ENCODE measurements at places on chromosomes 3 and 15.

DNA sequence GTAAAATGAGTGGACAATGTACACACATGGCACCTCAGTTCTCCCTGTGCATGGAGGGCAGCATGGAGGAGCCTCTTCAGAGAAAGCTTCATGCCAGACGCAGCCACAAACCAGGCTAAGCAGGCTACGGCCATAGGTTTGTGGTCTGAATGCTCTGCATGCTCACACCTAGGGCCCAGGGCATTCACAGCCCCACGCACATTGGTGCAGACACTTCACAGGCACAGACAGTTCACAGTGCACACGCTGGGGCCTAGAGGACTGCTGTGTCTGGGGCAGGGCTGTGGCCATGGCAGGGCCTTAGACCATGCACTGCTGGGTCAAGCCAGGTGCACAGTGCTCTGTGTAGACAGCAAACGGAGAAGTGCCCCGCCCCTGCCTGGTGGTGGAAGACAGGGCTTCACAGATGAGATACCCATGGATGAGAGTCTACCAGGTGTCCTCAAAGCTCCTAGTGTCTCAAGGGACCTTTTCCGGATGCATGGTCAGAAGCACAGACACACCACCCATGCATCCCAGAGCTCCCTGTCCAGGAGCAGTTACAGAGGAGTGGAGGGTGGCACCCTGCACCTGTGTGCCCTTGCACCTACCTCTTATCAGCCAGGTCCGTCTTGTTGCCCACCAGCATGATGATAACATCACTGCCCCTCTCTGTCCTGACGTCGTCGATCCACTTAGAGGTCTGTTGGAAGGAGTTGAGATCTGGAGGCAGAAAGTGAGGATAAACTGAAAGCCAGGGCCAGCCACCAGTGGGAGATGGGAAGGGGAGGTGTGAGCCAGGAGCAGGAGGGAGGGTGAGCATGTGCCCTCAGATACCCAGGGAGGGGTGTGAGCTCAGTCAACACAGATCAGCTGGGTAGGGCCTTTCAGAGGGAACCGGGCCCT, 33.5 kb downstream of the SRPRB start:
- no peak for DNase-seq

DNA sequence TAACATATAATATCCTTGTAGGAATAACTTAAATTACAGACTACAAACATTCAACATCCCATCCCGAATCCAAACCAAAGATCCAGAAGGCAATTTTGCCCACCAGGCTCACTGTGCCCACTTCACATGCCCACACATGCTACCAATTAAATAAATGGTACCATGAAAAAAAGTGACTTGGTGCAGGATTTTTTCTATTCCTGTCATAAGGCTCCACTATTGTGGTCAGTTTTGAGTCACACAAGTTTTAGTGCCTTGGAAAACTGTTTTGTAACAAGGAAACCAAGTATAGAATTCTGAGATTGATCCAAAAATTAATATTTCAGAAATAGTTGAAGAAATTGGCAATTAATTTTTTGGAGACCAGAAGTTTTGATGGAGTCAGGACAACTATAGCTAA, 470.1 kb upstream of the THBS1 start:
- no peak for DNase-seq

DNA sequence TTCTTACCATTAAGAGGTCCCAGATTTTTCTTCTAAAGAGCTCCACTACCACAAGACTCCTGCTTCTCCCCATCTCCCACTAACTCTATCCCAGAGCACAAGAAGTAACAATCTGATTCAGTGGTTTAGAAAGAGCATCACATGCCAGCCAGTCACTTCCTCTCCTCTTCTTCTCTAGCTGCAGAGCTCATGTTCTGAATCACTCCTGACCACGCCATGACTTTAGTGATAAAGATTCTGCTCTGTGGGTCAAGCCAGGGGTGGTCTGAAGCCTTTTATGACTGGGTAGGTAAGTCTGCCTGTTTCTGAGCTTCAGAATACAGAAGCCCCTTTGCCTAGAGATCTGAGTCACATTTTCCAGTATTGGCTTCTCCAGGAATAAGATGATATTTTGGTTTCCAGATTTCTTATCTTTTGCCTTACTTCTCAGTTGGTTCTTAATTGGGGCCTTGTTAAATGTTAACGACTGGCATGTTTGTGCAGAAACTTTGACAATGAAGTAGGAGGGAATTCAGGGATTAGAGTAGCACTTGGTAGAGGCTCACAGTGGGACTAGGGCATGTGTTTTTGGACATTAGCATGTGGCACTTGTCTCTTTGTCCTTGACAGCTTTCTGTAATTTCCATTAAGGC, 27.6 kb upstream of the ADAMTSL3 start:
- DNase-seq, result no peak

DNA sequence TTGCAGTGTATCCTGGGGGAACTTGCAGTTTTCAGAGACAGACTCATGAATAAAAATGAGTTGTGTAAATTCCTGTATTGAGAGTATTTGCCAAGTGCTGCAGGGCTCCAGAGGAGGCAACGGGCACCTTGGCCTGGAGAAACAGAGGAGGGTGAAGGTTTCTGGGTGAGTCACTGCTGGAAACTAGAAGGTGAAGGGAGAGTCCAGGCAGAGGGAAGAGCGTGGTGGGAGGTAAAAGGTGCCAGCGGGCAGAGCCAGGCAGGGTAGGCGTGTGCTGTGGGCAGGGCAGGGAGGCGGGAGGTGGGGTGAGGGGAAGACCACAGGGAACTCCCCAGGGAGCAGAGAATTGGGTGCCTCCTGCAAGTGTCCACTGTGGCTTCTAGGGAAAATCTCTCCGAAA, 120.8 kb downstream of the SLCO3A1 start:
- no peak for DNase-seq

DNA sequence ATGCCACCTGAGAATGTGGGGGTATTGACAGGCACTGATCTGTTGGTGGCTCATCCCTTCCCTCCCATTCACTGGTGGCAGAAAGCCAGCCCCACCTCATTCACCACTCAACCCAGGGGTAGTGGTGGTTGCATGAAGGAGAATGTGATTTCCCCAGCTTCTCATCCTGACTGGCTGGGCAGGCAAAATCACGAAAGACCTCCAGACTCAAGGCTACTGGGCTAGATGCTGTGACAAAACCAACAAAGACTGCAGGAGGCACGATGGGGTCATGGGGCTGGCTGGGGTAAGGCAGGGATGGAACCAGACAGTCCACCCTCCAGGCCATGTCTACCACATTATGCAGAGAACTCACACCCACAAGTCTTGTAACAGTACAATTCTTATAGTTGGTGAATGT, 33.9 kb downstream of the FSTL1 start:
- DNase-seq, result peak; percentile 5

DNA sequence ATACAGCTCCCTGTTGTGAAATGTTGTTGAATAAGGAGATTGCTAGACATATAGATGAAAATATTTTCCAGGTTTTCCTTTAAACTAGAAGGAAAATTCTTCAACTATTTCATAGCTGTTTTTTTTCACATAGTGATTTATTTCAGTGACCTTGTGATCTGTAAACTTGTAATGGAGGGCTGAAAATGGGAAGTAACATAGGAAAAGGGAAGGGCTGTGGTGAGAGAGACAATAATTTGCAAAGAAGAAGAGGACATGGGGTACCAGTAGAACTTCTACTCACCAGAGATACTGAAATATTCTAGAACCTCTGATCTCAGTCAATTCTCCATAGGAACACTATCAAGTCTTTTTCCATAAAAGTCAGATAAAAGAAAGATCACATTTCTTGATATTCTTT, 60.4 kb downstream of the PLS1 start:
- no peak for DNase-seq

DNA sequence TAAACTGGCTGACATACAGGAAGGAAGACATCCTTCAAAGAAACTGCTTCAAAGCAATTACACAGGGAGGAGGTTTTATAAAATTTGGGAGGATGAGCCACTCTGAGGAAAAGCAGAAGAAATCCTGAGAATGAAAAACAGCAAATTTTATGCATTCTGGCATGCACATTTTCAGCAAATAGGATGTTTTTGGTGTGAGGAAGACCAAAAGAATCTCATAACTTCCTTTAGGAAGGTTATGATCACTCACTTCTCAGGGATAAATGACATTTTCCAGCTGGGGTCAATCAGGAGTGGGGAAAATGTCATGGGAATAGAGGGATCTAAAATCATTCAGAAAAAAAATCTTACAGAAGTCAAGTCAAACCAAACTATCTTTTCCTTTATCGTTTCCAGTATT, 371.7 kb upstream of the CNTN6 start:
- no peak for DNase-seq

DNA sequence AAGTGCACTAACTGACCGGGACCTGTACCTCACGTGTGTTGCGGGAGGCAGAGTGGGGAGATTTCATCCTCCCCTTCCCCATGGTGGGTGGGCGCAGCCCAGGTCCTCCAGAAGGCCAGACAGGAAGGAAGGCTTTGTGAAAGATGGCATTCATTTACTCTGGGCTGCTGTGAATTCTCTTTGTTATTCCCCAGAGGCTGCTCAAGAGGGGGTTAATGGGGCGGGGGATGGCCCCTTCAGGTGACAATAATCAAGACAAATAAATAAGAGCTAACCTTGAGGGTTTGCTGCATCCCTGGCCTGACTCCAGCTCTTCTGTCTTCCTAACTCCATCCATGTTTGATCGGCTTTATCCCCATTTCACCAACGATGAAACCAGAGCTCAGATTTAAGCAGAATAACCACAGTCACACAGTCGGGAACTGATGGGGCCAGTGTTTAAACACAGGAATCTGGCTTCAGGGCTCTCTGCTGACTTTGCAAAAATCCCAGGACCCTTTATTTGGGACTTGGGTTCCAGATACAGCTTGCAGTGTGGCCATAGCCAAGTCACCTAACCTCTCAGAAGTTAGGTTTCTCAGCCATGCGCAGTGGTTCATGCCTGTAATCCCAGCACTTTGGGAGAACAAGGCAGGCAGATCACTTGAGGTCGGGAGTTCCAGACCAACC, 16.5 kb downstream of the PIF1 start:
- no peak for DNase-seq

All from DND-41 (cell line).